ENCODE measurements at places on chromosomes 1 and 21.

GRCh38 chr1:147598621-147599361 lies 57.5 kb downstream of the BCL9 start:
- DNase-seq: peak; percentile 58

DNA sequence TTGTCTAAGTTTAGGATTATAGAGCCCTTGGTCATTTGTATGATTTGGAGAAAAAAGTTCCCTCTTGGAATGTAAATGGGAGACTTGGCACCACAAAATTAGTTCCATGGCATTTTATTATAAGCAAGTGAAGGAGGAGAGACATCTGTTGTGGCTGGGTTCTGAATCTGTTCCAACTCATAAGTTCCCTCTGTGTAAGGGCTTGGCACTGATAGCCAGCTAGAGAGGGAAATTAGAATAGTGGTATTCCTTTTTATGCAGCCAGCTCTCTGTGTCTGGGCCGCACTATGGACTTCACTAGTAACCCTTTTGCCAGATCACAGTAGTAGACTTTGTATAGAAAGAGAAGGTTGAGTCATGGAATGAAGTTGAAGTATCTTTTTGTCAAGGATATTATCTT lies 31.1 kb downstream of the GNAI3 start:
- DNase-seq: no peak

DNA sequence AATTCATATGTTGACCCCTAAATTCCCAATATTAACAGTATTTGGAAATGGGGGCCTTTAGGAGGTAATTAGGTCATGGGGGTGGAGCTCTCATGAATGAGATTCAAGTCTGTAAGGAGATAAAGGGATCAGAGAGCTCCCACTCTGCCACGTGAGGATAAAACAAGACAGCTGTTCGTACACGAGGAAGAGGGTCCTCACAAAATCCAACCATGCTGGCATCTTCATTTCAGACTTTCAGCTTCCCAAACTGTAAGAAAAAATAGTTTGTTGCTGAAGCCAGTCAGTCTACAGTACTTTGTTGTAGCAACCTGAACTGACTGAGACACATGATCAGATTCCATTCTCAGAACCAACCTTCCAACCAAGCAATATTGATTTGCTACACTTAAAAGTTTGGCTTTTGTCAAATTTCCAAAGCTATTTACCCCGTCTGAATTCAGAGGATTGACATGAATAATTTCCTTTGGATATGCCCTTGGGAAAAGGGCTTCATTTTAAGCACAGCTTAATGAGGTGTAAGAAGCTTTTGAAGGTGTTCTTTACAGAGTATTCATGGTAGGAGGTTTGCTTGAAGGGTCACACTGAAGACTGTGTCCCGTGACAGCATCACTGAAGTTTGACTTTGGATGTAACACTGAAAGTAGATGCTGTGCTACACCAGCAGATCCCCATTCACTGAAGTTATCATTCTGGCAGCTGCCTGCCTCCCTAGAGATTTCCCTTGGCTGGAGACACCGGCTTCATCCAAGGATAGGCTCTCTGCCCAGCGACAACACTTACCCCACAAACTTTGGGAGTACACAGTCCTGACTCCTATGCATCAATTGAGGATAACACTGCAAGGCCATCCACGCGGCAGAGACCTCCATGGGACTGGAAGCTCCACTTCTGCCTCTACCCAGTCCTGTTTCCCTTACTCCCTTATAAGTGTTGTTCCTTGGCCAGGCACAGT lies 4.9 kb upstream of the OMA1 start:
- DNase-seq: no peak

DNA sequence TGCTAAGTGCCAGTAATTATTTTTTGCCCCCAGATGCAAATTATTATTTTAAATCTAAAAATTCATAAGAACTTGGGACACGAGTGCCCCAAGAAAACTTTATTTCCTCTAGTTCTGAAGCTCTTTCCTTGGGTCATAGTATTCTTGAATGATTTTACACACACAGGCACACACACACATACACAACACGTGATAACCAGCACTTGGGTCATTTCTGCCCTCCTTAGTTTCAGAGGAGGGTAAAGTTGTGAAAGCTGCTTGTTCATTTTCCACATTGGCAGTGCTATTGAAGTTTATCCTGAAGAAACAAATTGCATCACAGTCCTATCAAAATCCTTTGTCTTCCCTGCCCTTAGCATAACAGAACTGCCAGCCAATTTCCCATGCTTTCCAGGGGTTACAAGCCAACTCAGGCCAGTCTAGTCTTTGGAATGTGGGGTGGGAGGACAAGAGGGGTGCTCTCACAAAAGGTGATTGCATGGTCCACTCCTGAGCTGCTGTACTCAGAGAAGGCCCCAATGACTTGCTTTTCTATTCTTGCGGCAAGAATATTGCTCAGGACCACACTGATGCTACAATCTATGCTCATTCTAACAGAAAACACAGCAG lies 98.5 kb upstream of the POGK start:
- no peak for DNase-seq

GRCh38 chr1:111463029-111463683 lies 10.6 kb upstream of the C1orf162 start:
- no peak for DNase-seq

DNA sequence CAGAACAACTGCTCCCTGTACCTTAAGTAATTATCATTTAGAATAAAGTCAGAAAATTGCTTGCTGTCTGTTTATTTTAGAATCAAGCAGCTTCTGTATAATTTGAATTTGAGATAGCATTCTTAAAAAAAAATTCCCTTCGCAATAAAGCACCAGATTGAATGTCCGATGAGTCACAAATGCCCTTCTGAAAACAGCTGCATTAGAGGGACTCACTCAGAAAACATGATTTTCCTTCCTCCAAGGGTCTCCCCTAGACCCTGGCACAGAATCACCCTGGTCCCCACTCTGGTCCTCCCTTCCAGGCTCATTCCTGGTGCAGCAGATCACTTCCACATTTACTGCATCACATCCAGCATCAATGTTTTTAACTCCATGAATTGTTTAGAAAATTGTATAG lies 471.1 kb upstream of the VAMP3 start:
- peak; percentile 86 for DNase-seq

- peak; percentile 19 for DNase-seq
Observed at GRCh38 chr1:174039027-174039426, 16.9 kb upstream of the RC3H1 start.
